ENCODE measurements at places on chromosomes 2 and 18.

- no peak for DNase-seq
Observed at GRCh38 chr2:20617081-20617575, 33.8 kb downstream of the HS1BP3 start.

DNA sequence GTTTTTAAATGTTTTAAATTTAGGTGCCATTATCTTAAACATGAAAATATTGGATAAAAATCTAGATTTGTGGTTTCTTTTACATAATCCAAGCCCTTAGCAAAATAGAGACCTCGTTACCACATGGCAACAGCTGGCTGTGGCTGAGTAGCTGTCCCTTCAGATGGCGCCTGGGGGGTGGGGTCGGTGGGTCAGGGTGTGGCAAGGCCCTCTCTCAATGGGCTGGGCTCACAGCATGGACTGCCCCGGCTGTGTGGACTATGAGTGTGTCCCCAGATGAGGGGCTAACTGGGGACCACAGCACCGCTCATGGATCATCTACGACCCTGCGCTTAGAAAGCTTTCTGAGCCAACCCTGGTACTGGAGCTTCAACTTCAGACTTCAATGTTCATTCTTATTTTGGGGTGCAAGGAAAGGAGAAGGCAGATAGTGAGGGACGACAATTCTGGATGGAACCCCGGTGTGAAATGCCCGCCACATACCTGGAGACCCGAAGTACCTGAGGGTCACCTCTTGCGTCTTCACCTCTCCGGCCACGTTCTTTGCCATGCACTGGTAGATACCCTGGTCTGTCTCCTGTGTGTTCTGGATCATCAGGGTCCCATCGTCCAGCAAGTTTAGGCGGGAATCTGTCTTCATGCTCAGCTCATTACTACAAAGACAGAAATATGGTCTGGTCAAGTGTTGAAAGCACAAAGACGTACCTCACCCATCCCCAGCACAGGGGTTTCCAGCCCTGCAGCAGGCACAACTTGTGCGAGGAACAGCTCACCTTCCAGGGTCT lies 71.0 kb downstream of the PXDN start:
- no peak for DNase-seq

- peak; percentile 48 for DNase-seq
Observed at GRCh38 chr2:127176371-127177311, 43.5 kb downstream of the CYP27C1 start.

DNA sequence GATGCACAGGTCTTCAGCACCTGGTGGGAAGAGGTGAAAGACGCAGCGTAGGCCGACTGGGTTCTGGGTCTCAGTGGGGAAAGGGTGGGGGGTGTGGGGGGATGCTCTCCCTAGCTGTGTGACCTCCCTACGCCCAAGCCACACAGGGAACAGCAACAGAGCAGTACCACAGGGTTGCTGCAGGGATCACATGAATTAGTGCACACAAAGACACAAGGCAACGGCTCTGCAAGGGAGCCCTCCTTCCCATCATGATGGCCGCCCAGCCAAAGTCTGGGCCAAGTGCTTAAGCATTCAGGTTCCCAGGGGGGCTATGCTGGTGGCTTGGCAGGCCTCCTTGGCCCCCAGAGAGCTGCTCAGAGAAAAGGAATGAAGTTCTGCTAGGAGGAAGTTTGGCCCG lies 28.2 kb upstream of the GBX2 start:
- no peak for DNase-seq

GRCh38 chr18:47936952-47937351 lies 6.5 kb upstream of the SMAD2 start:
- no peak for DNase-seq

- DNase-seq = peak; percentile 63
Observed at GRCh38 chr18:54717673-54718407, 110.4 kb upstream of the RAB27B start.

GRCh38 chr18:38752430-38752829 lies 1186.8 kb upstream of the CELF4 start:
- DNase-seq = no peak

DNA sequence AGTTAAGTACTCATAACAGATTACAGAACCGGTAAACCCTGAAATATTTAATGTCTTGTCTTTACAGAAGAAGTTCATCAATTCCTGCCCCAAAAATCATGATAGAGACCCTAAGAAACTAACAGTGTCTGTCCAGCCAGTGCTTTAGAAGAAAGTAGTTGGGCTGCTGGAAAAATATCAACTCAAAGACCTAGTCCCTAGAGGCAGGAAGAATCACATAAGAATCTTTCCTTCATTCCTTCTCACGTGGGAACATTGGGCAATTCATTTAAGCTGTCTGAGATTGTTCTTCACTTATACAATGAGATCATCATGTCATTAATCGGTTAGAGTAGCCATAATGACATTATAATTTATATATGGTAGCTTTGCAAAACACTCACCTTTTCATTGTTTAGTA lies 156.4 kb downstream of the CCBE1 start:
- no peak for DNase-seq

- no peak for DNase-seq
Observed at GRCh38 chr2:240948905-240949790, 43.0 kb downstream of the CROCC2 start.

DNA sequence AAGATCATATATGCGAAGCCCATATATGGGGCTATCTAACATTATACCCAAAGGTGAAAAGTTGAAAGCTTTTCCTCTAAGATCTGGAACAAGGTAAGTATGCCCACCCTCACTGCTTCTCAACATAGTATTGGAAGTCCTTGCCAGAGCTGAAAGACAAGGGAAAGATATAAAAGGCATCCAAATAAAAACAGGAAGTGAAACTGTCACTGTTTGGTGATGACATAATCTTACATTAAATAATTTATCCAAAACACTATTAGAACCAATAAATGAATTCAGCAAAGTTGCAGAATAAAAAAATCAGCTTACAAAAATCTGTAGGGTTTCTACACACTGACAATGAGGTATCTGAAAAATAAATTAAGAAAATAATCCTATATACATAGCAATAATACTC lies 205.8 kb downstream of the INSIG2 start:
- DNase-seq = no peak

- no peak for DNase-seq
Observed at GRCh38 chr2:205848601-205849000, 166.3 kb downstream of the NRP2 start.

DNA sequence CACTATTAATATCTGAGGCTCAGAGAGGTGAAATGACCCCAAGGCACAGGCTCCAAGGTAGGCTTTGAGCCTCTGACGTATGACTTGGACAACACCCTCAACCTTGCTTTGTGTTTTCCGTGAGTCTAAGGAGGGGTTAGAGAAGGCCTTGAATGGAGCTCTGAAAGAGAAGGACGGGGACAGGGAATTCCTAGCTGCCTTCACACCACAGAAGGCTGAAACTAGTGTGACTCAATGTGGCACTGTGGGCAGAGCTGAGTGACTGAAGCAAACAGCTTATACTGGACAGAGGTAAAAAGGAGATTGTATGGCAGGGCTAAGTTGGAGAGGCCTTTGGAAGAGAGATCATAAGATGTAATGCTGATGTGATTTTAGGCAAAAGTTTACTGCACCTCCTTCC lies 3.5 kb upstream of the NCK2 start:
- DNase-seq = no peak

DNA sequence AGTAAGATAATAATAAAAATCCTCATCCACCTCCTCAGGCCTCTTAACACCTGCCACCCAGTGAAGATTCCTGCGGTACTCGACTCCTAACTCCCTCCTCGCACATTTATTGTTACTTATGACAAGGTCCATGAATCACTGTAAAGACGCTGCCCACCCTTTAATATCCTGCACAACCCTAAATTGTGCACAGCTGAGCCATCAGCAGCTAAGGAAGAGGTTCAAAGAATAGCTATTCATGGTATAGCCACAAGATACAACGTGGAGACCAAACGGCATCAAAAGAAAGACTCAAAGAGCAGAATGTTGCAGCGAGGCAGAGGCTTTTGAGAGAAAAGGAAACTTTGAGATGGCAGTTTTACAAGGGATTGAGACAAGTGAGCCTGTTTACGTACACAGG lies 266.3 kb downstream of the SATB2 start:
- DNase-seq = no peak

GRCh38 chr2:112541315-112542122 lies 746 bp upstream of the POLR1B start:
- no peak for DNase-seq

GRCh38 chr2:102184018-102184417 lies 2.8 kb upstream of the IL1RL2 start:
- no peak for DNase-seq

GRCh38 chr2:72952110-72952823 lies 34.9 kb downstream of the EMX1 start:
- no peak for DNase-seq

- no peak for DNase-seq
Observed at GRCh38 chr18:43012951-43013350, 102.5 kb downstream of the RIT2 start.

DNA sequence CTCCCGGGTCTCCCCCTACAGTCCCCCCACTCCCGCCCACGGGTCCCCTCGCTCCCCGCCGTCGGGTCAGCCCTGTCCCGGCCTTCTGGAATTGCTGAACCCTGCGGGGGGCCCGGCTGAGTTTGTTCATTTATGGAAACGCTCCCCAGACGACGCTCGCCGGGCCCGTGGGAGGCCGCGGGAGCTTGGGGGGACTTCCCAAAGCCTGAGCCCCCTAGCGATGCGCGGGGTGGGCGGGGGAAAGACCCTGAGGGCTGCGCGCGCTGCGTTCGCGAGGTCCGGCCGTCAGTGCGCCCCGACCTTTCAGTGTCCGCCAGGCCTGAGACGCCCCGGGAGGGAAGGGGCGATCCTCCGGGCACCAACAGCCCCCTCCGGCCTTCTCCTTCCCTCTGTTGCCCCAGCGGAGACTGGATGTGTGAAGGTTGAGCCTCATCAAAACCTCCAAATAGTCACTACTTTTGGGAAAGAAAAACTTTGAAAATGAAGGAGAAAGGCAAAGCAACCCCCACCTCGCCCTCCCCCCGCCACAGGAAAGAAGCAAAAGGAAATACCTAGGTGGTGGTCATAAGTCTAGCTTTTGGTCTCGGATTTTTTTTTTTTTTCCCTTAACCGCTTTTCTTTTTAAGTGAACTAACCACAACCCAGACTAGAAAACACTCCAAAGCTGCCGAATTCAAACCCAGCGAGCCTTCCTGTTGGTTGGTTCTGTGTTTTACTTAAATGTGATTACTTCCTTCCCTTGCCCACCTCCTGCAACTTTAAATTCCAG lies 509 bp upstream of the CYS1 start:
- DNase-seq = no peak

- DNase-seq = no peak
Observed at GRCh38 chr2:177646791-177647190, 254.2 kb downstream of the AGPS start.
